ENCODE measurements at places on chromosomes 12 and 14.

DNA sequence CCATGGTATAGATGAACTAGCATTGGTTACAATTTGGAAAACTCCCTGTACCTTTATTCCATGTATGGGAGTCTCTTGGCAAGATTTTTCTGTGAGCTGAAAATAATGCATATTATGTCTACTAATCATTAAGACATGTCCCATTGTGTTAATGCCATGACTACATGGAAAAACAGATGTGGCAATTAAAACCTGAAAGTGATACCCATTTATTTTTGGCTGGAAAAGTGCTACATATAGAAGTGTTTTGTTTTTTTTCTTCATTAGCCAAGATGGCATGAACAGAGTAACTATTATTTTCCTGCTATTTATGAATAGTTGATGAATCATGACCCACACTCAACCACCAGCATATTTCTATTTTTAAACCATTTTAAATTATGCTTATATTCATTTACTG is 58.2 kb downstream of the ALG10B start:
- no peaks in the 10 kb centered on the region for H3K36me3 ChIP-seq
- no peaks in the 10 kb centered on the region for H3K27me3 ChIP-seq
- no peak overlapping the region for H3K4me3 ChIP-seq
- DNase-seq = no peak
- no peaks in the 10 kb centered on the region for H3K4me1 ChIP-seq

DNA sequence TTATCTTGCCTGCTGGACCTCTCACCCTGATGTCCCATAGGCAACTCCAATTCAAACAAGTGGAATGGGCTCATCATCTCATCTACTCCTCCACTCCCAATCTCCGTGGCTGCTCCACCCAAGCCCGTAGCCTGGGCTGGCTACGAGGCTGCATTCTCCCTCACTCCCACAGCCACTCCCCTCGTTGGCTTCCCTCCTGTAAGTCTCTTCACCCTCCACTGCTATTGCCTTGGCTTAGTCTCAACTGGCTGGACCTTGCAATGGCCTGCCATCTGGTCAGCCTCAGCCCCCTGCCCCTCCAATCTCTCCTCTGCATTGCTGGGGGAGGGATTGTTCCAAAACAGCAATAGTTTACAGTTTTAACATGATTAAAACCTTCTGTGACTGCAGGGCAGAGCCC is 44.4 kb upstream of the PELI2 start:
- H3K27me3 ChIP-seq = peaks cover 14% of the 10 kb centered on the region
- H3K27ac ChIP-seq = no peak overlapping the region
- no peak for DNase-seq
- H3K36me3 ChIP-seq = no peaks in the 10 kb centered on the region

GRCh38 chr12:90233168-90234100 is 524.8 kb upstream of the ATP2B1 start:
- H3K36me3 ChIP-seq = no peaks in the 10 kb centered on the region
- H3K27me3 ChIP-seq = peaks cover 4% of the 10 kb centered on the region
- no peaks in the 10 kb centered on the region for H3K4me1 ChIP-seq
- no peak for DNase-seq

DNA sequence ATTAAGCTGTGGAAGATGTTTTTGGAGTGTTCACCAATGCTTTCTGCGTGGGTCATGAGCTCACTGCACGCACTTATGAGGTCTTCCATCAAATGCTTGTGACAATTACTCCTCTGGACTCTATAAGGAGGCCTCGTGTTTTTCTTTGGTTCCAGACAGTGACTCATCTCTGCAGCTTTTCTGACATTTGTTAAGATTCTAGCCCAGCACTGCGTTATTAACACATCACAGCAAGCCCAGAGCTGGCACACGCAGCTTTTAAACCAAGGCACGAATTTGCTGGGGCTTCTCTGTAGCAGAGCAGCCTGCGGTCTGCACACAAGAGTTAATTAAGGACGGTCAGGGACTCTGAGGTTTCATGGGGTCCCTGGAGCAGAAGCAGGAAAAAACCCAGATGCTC is 16.9 kb downstream of the MEG3 start:
- H3K27me3 ChIP-seq = peaks cover 2% of the 10 kb centered on the region
- no peak overlapping the region for H3K27ac ChIP-seq
- H3K36me3 ChIP-seq = no peaks in the 10 kb centered on the region
- H3K4me3 ChIP-seq = no peak overlapping the region

DNA sequence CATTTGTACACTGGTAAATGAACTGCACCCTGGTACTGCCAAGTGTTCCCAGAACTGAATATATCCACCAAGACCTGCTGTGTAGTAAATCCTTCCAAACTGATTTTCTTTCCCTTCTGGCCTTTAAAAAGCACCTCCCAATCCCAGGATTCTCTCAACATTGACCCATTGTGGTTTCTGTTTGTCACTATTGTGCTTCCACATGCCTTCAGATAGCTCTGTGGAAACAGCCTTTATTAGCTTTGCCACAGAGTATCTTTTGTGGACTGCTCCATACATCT is 949 bp upstream of the KIF21A start:
- H3K27me3 ChIP-seq = no peaks in the 10 kb centered on the region
- peak overlapping the region; percentile 84 for H3K27ac ChIP-seq
- peaks cover 24% of the 10 kb centered on the region for H3K4me1 ChIP-seq
- peak overlapping the region; percentile 85 for H3K4me3 ChIP-seq
- no peaks in the 10 kb centered on the region for H3K36me3 ChIP-seq

DNA sequence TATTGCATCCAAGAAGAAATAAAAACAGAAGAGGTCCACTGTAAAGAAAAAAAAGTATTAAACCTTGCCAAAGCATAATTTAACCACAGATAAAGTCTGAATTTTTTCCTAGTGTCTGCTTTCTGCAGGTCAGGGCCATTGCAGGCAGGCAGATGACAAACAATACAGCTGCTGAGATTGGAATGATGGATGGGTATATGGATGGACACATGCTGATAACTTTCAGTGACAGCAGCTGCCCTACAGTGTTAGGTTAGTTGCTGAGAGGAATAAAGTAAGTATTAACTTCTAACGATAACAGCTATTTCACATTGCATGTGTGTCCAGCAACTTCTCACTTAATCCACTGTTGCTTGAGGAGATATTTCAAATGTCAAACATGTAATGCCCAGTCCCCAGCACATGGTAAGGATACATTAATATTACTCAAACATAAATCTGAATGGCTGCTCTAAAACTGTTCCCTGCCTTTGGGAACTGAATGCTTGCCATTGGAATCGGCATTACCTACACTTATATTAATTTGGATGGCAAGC is 515.3 kb downstream of the RMST start:
- no peaks in the 10 kb centered on the region for H3K36me3 ChIP-seq
- H3K27me3 ChIP-seq = no peaks in the 10 kb centered on the region
- H3K27ac ChIP-seq = no peak overlapping the region
- H3K4me1 ChIP-seq = no peaks in the 10 kb centered on the region

DNA sequence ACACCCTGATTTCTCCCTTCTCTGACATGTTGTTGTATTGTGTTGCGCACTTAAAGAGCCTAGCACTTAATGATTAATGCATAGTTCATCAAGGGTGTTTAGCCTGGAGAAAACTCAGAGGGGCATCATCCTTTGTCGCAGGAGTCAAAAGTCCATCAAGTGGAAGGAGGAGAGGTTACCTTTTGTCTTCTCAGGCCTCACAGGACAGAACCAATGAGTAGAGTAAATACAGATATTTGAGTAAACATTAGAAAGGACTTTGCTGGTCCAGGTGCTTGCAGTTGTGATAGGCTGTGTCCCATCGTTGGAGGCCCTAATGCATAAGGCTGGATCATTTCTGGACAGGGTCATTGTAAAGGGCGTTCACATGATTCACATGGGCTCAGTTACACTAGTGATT is 430.9 kb downstream of the PCNX1 start:
- no peak overlapping the region for H3K27ac ChIP-seq
- peaks cover 33% of the 10 kb centered on the region for H3K4me1 ChIP-seq
- H3K27me3 ChIP-seq = no peaks in the 10 kb centered on the region
- H3K4me3 ChIP-seq = no peak overlapping the region
- H3K36me3 ChIP-seq = peaks cover 50% of the 10 kb centered on the region

- H3K36me3 ChIP-seq = no peaks in the 10 kb centered on the region
- no peak for DNase-seq
- no peak overlapping the region for H3K27ac ChIP-seq
- no peak overlapping the region for H3K4me3 ChIP-seq
- H3K4me1 ChIP-seq = peaks cover 5% of the 10 kb centered on the region
- peaks cover 41% of the 10 kb centered on the region for H3K27me3 ChIP-seq
Observed at GRCh38 chr14:99686557-99687283, 2.6 kb downstream of the CYP46A1 start.

- DNase-seq = no peak
- no peaks in the 10 kb centered on the region for H3K27me3 ChIP-seq
- H3K36me3 ChIP-seq = no peaks in the 10 kb centered on the region
- H3K27ac ChIP-seq = no peak overlapping the region
Observed at GRCh38 chr12:44184499-44185206, 348.8 kb downstream of the TMEM117 start.

GRCh38 chr14:54369343-54369742 is 27.5 kb upstream of the CDKN3 start:
- no peak overlapping the region for H3K4me3 ChIP-seq
- H3K4me1 ChIP-seq = no peaks in the 10 kb centered on the region
- no peaks in the 10 kb centered on the region for H3K36me3 ChIP-seq
- peaks cover 9% of the 10 kb centered on the region for H3K27me3 ChIP-seq

DNA sequence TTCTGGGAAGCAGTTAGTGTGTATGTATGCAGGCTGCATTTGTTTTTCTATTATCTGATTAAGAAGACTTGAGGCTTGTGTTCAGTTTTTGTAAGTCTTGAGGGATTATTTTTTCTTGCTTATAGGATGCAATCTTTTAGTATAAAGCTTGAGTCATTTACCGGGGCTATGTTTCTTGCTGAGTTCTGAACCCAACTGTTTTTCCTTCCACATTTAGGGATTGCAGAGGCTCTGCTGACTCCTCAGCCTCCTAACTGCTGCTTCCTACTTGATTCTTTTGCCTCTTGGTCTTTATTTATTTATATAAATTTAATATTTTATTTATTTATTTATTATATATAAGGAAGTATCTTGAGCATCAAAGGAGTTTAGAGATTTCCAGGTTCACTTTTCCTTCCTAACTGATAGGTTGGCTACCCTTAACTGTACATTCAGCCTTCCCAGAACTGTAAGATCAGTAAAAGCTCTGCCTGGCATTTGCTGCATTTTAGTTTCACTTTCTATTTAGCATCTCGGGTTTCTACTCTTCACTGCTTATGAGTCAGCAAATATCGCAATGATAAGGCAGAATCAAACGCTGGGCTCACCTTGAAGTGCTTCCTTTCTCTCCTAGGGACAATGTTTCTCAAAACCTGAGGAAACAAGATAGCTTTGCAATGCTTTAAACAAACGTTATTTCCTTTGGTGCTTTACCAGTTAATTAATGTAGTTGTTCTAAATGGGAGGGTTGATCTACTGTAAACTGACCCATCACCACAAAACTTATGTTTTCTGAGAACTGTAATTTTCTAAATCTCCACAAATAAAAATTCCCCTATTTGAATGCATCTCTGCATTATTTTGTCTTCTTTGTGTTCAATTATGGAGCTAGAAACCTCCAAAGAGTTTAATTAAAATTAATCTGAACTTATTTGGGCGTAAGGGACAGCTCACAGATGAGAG is 1183.7 kb upstream of the TMEM132C start:
- peaks cover 2% of the 10 kb centered on the region for H3K27me3 ChIP-seq
- no peaks in the 10 kb centered on the region for H3K36me3 ChIP-seq
- DNase-seq = peak; percentile 17
- H3K4me1 ChIP-seq = peaks cover 14% of the 10 kb centered on the region

- H3K36me3 ChIP-seq = no peaks in the 10 kb centered on the region
- H3K27ac ChIP-seq = no peak overlapping the region
Observed at GRCh38 chr14:60025571-60025970, 66.2 kb upstream of the PCNX4 start.

- DNase-seq = no peak
- H3K27ac ChIP-seq = no peak overlapping the region
- H3K4me1 ChIP-seq = peaks cover 10% of the 10 kb centered on the region
- no peaks in the 10 kb centered on the region for H3K36me3 ChIP-seq
Observed at GRCh38 chr12:90027889-90028634, 319.4 kb upstream of the ATP2B1 start.

DNA sequence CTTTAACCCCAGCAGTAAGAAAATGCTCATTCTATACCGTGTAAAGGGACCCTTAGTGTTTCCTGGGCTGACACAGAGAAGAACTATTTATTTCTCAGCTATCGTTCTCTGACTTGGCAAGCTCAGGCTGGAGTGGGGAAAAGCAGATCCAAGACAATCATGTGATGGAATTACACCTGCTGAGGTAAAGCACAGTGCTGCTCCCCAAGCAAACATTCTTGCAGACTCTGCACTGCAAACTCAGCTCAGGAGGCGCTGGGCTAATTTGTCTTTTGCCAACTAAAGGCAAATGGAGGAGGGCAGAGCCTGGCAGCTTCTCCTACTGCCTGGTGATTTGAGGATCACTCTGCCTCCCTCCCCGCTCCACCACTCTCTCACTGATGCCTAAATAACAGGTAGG is 57.8 kb upstream of the FUT8 start:
- peaks cover 83% of the 10 kb centered on the region for H3K4me1 ChIP-seq
- DNase-seq = no peak
- no peaks in the 10 kb centered on the region for H3K27me3 ChIP-seq

DNA sequence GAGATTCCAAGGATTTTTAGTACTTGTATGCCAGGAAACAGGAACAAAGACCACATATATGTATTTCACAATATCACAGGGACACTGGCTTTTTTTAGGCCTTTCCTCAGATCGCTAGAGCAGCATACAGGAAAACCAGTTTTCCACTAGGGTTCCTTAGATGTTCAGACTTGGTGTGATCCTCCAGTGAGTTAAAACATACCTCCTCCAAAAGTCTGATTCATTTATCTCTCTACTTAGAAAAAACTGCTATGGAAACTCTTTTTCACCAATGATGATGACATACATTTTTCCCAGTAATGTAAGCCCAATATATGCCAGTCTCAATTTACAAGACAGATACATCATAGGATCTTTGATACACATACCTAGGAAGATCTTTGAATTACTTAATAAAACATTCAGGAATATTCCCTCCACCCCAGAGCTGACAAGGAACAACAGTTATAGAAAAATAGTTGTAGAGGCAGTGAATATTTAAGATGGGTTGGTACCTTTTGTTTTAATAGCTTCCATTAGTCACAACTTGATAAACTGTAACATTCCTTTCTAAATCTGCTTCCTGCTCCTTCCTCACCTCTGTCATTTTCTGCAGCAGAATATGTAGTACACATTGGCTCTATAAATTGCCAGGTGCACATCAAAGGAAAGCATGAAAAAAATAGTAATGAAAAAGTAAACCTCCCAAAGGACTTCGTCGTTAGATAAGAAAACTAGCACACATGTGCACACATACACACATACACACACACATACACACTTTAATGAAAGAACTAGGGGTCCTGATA is 27.5 kb downstream of the BCAT1 start:
- no peak overlapping the region for H3K4me3 ChIP-seq
- no peak for DNase-seq
- peaks cover 4% of the 10 kb centered on the region for H3K36me3 ChIP-seq
- peaks cover 2% of the 10 kb centered on the region for H3K27me3 ChIP-seq
- H3K27ac ChIP-seq = peak overlapping the region; percentile 42
